ENCODE measurements at places on chromosomes 11 and 22.

- DNase-seq, result no peak
These were observed 15.9 kb upstream of the NFRKB start for GRCh38 chr11:129911298-129911697.

DNA sequence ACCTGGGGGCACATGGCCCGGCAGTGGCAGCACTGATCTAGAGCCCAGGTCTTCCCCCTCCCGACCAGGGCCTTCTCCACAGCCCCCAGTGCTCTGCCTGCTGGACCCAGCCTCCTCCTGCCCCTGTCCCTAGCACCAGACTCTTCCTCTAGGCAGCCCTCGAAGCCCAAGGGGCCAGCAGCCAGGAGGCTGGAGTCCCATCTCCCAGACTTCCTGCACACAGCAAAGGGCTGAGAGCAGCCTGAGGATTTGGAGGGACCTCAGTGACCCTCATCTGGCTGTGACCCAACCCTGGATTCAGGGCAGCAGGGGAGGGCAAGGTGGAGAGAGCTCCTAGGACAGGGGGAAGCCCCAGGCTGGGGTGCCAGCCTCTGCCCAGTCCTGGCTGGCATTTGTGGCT is 3.0 kb downstream of the RHOD start:
- DNase-seq, result no peak

DNA sequence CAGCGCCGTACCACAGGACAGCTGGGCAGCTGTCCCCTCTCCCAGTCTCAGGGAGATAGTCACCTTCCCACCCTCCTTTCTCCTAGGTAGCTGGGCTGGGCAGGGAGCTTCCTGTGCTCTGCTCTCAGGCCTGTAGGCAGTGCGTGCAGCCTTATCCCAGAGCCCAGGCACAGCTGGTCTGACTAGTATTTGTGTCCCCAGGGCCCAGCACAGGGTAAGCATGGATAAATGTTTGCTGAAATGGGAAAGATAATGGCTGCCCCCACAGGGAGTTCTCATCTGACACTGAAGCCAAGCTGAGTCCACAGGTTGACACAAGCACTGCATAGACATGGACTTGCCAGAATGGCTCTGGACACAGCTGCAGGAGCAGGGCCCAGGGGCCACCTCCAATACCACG is 9.8 kb downstream of the SLC15A3 start:
- DNase-seq, result no peak

DNA sequence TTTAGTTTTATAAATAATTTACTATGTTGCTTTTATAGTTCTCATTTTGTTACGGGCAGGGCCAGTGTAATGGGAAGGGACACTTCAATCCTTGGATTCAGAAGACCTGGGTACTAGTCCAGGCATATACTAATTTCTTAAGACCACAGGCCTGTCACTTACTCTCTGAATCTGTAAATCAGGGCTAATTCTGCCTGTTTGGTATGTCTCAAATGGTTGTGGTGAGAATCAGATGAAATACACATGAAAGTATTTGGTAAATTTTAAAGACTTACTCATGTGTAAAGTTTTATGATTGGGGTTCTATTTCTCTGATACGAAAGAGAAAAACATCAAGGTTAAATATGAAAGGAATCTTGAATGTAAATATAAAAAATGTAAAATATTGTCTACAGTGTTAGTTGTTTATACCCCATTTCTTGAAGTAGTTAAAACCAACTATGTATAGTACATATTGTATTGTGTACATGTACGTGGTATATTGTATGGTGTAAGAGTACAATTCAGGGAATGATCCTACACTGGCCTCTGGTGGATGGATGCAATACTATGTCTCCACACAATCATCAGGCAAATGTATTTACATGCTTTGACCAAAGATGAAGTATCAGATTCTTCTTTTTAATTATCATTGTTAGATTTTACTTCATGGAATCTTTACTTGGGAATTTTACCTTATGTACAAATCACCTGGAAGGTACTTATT is 24.5 kb upstream of the RAG2 start:
- peak; percentile 8 for DNase-seq

- no peak for DNase-seq
These were observed 191.4 kb downstream of the LARGE1 start for GRCh38 chr22:33728847-33729246.

GRCh38 chr11:134257101-134257500 is 3.7 kb downstream of the ACAD8 start:
- DNase-seq, result no peak

DNA sequence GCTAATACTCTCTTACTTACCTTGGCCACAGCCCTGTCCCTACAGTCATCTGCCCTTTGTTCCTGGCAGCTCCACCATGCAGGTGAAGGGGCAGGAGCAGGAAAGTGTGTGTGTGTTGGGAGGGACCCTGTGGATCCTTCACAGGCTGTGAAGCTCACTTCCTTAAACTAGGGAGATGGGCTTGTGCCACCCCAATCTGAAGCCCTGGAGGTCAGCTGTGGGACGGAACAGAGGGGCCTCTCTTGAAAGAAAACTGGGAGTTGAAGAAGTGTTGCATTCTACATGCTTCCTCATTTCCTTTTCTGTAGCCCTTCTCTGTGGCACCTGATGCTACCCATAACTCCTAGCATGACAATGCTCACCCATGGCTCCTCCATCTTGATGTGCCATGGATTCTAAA is 11.7 kb downstream of the FADS1 start:
- DNase-seq, result no peak

GRCh38 chr11:119155733-119156492 is 7.1 kb downstream of the ABCG4 start:
- no peak for DNase-seq

DNA sequence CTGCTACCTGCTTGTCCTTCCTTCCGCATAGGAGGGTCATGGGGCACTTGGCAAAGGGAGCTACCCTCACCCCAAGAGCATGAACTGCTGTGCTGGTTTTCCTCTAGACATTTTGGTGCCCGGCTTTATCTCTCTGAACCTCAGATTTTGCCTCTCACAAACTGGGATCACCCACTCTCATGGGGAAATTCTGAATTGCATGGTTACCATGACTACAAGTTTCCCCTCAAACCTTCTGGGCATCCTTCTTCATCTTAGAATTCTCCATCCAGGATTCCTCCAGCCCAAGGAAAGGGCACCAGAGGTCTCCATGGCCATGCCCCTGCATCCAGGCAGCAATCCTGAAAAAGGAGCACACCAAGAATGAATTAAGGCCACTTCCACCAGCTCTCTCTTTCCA is 180.1 kb upstream of the NECTIN1 start:
- no peak for DNase-seq
